GM13977 (cell line): ENCODE measurements at places on chromosomes 7 and 10.

- no peak for DNase-seq
These were observed 176.5 kb upstream of the KCTD7 start for GRCh38 chr7:66452165-66452564.

GRCh38 chr10:79448732-79449049, 3.3 kb upstream of the ZCCHC24 start:
- no peak for DNase-seq

- DNase-seq, result no peak
These were observed 1.8 kb downstream of the CCM2 start for GRCh38 chr7:45001826-45002225.

DNA sequence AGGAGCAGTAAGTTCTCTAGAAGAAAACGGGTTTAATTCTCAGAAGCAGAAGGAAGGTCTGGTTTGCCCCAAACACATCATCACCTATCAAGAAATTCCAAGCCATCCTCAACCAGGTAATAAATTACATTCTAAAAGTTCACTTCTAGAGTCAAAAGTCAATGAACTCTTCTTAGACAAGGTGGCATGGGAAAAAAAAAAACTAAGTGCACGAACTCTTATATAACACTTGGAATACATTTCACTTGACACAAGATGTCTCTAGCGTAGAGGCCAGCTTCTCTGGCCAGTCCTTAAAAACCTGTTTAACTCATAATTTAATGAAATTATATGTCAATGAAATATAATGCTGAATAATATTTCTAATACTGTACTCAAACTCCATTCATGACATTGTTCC, 172.1 kb upstream of the ASAH2 start:
- DNase-seq, result no peak
